ENCODE measurements at places on chromosomes 4 and X.

DNA sequence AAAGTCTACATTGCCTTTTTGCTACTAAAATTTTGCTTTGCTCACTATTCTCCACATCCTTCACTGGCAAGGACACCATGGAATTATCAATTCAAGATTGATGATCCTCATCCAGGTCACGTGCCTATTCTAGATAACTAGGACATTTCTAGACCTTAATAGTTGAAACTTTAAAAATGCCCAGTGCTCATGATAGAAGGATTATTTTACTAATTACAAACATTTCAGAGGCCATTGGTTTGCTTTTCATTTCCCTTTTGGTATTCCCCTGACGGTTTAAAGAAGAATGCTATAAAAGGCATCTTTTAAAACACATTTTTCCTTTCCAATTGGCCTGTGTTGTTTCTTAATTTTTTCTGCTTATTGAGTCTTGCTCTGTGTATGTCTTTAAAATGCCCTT lies 249.4 kb downstream of the NDST4 start:
- no peak for DNase-seq

- no peak for DNase-seq
Measured at GRCh38 chr4:102552781-102553180, 51.6 kb downstream of the NFKB1 start.

DNA sequence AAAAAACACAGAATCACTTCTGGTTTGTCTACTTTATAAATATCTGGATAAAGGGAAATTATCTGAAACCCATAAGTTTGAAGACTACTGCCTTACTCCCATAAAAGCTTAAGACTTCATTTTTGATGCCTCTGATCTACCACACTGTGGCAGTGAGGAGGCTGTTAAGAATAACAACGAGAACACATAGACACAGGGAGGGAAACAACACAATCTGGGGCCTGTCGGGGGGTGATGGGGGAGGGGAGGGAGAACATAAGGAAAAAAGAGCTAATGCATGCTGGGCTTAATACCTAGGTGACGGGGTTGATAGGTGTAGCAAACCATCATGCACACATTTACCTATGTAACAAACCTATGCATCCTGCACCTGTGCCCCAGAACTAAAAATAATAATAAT lies 573.7 kb downstream of the GBA3 start:
- DNase-seq = no peak

DNA sequence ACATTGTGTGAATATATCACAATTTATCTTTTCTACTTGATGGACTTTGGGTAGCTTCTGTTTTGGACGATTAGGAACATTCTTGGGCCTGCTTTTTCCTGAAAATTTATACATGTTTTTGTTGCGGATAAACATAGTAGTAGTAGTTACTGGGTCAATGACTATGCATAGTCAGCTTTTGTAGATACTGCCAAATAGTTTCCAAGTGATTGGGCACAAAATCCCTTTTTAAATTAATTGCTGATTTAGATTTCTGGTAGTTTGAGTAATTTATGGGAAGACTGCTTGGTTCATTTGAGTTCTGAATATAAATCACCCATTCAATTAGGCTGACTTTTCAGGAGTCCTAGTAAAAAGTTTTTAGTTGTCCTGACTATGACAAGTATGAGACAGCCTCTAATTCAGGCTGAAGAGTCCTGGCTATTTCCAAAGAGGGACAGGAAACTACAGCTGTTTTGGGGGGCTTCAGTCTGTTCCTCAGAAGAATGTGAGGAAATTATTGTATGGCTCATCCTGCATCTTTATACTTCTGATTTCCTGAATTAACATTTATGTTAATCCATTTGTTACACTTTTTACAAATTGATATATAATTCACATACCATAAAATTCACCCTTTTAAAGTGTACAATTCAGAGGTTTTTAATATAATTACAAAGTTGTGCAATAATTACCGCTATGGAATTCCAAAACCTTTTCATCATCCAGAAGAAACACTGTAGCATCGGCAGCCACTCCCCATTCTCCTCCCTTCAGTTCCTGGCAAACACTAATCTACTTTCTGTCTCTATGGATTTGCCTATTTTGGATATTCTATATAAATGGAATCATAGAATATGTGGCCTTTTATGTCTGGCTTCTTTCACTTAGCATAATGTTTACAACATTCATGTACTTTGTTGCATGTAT lies 14.2 kb downstream of the LRP2BP start:
- DNase-seq = no peak

GRCh38 chrX:15601932-15602331 lies 1.2 kb upstream of the ACE2 start:
- no peak for DNase-seq
